ENCODE measurements at places on chromosomes 12 and 14.

GRCh38 chr12:125861299-125862281 is 796.4 kb downstream of the AACS start:
- no peak for DNase-seq

DNA sequence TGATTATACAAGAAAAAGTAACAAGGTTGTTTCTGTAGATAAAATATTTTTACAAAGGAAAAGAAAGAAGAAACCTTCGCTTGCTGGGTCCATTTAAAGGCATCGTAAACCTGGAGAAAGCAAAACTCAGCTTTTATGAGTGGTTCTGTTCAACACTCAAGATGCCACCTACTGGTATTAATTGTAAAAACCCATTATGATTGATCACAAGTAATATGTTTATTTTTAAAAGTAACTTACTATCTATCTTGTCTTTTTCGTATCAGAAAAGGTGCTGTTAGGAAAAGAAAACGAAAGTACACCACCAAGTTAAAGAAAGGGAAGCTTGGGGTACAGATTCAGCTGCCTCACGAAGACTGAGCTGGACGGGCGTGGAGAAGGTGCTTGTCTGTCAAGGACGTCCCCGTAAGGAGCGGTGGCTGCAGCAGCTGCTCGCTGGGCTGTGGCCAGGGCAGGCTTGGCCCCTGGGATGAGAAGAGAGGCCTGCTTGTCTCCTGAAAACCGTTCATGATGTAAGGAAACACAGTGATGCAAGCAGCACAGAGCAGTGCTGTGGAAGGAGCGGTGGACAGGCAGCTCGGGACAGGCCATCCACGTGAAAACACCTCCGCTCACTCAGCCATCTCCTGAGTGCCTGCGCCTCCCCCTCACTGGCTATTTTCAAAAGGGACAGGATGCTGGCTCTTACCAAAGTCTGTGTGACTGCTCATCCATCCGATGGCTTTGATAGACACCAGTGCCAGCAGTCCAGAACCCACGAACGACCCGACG is 25.0 kb downstream of the SLC15A4 start:
- DNase-seq = no peak

DNA sequence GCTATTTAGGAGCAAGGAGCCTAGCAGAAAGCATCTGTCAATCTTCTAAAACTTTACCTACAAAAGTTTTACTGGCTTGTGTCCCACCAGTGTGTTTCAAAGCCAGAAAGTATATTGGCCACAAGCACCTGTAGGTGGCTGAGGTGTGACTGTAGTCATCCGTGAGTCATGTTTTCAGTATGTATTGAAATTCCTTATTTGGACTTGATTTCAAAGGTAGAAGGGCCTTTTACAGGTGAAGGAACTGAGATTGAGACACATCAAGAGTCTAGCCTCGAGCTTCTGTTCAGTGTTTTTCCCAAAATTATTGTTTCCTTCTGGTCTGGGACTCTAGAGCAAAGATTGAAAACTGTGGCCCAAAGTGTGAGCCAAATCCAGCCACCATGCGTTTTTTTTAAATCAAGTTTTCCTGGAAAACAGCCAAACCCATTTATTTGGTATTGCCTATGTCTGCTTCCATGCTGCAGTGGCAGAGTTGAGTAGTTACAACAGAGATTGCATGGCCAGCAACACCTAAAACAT is 195.3 kb upstream of the BCL2L14 start:
- DNase-seq = no peak

GRCh38 chr12:43425361-43425760 is 126.6 kb downstream of the ADAMTS20 start:
- DNase-seq = no peak

GRCh38 chr12:20280515-20280914 is 87.8 kb upstream of the PDE3A start:
- no peak for DNase-seq

GRCh38 chr14:39230416-39231035 is 3.2 kb upstream of the MIA2 start:
- DNase-seq = no peak

DNA sequence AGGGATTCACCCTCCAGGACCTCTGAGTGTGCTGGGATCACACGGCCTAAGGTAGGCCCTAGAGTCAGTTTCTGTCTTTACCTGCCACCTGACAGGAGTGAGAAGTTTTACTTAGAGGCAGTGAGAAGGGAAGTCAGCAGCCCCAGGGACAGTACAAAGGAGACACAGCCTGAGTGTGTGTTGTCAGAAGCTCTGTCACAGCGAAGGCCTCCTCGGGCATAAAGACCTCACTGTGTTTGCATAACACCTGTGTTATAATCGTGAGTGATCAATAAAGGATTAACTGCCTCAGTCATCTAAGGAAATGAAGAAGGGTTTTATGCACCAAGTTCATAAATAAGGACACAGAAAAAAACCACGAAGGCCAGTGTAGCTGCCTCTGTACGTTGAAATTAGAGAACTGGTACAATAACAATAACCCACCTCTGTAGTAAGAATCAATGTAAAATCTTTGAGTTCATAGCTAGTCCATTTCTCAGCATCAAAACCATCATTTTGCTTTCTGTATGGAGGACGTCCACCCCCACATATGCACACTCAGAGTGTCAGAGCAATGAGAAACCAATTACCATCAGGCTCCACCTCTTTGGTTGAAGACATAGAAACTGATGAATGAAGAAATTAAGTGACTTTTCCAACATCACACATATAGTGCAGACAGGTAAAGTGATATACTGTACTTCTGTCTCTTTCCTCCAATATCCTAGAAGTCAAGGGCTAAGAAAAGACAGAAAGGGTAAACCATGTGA is 159.3 kb downstream of the DAD1 start:
- DNase-seq = no peak

DNA sequence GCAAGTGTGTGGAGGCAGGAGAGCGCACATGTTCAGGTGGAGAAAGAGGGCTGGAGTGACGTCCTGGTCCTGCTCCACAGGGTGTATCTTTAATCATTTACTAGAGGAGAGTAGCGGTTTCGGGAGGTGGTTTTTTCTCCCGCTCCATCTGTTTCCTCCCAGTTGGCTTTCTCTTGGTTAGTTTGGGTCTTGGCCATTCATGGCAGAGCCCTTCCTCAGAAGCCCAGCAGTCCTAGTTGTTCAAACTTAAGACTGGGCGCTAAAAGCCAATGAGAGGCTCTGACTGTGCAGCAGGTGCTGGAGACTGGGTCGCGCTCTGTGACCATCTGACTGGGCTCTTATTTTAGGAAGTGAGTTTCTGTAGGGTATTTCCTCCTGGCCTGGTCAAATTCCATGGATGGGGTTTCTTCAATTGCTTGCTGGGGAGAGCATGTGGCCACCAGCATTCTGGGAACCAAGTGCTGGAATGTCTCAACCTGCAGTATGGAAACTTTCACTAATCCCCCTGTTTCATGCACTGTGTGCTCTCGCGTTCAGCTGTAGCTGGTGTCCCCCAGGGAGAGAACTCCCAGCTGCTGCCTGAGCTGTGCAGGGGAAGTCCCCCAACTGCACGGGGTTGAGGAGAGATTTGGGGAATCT is 27.4 kb upstream of the TSPAN9 start:
- DNase-seq = no peak

GRCh38 chr14:74963178-74963704 is 7.8 kb upstream of the PGF start:
- DNase-seq = no peak

GRCh38 chr14:57822081-57822480 is 43.8 kb downstream of the SLC35F4 start:
- DNase-seq = no peak

- no peak for DNase-seq
Measured at GRCh38 chr12:82474798-82475184, 116.5 kb downstream of the METTL25 start.

DNA sequence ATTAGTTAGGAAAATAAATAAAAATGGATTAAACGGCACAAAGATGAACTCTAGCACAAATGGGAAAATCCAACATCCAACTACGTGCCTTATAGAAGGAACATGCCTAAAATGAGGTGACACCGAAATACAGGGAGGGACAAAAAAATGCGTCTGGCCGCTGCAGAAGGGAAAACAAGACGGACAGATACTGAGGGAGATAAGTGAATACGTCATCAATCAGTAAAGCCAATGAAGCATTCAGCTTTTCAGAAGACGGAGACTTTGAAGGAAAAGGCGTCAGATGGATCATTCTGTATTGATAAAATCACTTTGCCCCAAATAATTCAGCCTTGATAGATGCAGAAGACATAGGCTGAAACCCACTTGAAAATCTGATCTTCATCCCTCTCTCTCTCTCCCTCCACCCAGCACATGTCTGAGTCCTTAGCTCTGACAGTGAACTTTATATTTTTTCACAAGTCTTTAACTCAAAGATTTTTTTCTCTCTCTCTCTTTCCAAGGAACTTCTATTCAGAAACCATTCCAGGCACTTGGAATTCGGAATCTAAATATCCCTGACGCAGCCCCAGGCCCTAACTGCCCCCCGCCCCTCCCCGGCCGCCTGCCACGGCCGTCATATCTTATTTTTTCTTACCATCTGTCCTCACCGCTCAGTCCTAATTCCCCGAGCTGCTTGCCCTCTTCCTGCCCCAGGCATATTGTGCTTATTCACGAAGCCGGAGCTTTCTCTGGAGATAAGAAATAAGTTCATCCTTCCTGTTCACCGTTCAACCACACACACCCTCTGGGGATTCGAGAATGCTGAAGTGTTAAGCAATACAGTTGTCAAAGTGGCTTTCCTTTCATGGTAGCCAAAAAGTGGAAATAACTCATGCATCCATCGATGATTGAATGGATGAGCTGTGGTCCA is 35.5 kb upstream of the RFLNA start:
- DNase-seq = no peak

DNA sequence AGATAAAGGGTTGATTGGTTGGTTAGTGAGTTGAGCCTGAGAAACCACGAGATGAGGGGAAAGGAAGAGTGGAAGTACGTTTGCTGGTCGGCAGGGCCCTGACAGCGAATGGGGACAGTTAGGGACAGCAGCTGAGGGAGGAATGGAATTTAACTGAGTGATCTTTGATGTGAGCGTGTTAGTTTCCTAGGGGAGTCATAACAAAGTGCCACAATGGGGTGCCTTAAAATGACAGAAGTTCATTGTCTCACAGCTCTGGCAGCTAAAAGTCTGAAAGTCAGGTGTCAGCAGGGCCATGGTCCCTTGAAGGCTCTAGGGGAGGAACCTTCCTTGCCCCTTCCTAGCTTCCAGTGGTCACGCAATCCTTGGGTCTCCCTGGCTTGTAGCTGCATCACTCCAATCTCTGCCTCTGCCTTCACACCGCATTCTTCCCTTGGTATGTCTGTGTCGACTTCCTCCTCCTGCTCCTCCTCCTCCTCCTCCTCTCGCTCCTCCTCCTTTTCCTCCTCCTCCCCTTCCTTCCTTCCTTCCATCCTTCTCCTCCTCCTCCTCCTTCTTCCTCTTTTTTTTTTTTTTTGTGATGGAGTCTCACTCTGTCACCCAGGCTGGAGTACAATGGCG is 26.0 kb upstream of the RIN3 start:
- DNase-seq = no peak

GRCh38 chr14:54317391-54317790 is 79.4 kb upstream of the CDKN3 start:
- DNase-seq = no peak

GRCh38 chr12:121717041-121717699 is 4.6 kb downstream of the TMEM120B start:
- DNase-seq = no peak

DNA sequence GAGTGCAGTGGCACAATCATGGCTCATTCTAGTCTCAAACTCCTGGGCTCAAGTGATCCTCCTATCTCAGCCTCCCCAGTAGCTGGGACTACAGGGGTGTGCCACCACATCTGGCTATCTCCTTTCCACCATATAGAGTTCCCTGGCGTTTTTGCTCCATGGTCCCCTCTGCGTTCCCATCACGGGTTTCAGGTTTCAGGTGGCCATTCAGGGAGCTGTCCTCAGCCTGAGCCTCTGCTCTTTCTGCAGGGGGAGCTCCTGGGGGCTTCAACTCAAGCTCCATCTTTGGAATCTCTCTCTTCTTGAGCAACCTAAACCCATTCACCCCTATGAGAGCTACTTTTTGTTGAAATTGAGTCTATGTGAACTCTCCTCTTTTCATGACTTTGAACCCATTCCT is 11.6 kb downstream of the SMIM41 start:
- DNase-seq = no peak

- DNase-seq = no peak
Measured at GRCh38 chr14:62943202-62943601, 102.1 kb downstream of the KCNH5 start.

GRCh38 chr14:36301159-36301558 is 19.3 kb downstream of the MBIP start:
- DNase-seq = no peak

DNA sequence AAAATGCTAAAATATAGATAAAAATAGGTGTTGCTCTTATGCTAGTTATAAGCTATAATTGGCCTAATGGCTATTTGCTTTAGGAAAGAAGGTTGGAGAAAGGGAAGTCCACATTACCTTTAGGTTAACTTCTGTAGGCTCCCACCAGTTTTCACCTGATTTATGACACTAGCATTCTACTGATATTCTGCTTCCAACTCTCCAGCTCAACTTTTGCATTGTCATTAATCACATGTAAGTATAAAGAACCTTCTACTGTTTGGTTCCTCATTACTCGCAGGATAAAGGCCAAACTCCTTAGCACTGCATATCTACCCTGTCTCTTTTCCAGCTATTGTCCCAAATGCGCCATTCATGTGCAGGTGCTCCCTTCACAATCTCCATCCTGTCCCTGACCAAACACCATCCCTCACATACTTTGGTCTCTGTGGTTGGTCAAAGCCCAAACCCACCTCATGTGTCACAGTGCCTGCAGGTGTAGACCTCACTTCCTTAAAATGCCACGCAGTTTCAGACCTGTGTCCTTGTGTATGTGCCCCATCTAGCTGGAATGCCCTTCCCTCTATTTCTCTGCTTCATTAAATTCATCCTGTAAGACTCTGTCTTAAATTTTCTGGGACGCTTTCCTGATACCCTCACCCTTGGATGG is 3.3 kb downstream of the DDHD1 start:
- no peak for DNase-seq

- DNase-seq = no peak
Measured at GRCh38 chr14:28756884-28757570, 9.6 kb upstream of the FOXG1 start.

DNA sequence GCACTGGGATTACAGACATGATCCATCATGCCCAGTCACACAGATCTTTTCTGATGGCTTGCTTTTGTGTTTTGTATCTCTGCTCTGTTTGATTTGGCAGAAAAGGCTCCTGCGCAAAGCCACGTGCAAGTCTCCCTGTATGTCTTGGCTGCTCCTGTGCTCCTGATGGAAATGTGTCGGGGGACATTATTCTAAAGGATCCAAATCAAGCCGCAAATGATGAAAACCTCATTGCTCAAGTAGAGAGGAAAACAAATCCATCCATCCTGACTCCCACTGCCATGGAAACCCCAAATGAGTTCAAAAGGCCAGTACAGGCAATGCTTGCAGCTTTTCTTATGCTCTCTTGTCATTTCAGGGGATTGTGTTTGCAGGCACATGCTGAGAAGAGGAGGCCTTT is 93.8 kb downstream of the NDUFA12 start:
- DNase-seq = no peak

DNA sequence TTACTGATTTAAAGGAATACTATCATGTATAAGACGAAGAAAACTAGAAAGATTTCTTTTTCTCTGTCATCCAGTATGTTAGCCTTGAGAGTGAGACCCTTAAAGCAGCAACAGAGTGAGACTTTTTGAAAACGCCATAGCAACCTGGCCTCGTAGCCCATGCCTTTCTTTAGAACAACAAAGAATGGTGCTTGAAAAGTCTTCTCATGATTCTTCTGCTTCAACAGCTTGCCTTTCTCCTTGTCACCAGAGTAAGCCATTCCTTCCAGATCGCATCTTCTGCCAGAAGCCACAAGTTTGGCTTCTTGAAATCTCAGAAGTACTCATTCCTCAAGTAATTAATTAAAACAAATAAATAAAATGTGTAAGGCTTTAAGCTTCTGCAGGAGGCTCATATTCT is 109.3 kb downstream of the PDE3A start:
- DNase-seq = no peak

GRCh38 chr12:54082397-54082892 is 28.8 kb downstream of the HOXC4 start:
- DNase-seq = no peak

Measured in NCI-H187 treated with DMSO at 0.1 percent for 48 hours (cell line).